ENCODE measurements at places on chromosomes 4 and X.

DNA sequence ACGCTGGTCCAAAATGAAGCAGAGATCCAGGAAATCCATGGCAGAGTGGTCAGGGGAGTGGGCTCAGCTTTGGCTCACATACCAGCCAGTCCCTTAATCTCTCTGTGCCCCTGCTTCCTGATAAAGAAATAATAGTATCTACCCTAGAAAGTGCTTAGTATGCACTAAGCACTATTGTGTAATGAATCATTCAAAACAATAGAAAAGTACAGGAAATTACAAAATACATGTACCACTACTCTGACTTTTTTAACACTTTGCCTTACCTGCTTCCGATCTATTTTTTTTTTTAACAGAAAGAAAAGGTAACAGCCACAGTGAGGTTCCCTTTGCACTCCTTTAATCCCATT, 49.9 kb downstream of the TBC1D9 start:
- no peak for DNase-seq

DNA sequence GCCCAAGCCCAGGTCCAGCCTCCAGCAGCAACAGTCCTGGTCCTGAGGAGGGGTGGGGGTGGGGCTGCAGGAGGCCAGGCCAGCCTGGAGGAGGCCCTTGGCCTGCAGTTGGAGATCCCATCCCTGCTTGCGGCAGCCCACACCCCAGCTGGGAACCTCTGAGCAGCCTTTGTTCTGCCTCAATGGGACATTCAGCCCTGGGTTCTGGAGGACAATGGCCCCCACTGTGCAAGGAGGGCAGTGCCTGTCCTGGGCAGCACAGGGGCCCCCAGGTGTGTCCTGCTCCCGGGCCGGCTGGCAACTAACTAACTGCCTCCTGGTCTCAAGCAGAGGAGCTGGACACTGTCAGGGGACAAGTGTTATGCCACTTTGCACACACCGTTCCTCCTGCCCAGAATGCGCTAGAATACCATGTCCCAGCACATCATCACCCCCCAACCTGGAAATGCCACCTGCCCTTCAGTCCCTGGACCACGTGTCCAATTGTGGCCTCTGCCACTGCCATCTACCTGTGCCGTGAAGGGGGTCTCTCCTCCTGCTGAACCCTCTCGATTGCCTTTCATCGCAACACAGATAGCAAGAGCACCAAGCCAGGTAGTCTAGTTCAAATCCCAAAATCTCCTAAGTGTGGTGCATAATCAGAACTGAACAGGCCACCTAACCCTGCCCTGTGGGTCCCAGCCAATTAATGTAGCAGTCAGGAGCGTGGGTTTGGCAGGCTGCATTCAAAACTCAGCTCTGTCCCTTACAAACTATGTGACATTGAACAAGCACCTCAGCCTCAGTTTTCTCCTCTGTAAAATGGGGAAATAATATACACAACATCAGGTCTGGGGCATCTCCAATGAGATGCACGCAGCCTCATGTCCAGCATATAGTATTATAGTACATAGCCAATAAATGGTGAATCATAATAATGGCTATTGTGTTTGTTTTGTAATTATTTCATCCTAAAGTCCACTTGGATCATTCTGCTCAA, 8.8 kb downstream of the PPP2R2C start:
- no peak for DNase-seq

- DNase-seq = no peak
Measured at GRCh38 chr4:13777341-13777740, 149.8 kb upstream of the BOD1L1 start.

GRCh38 chr4:62670514-62670913, 1470.4 kb downstream of the ADGRL3 start:
- no peak for DNase-seq

- DNase-seq = no peak
Measured at GRCh38 chr4:140719686-140720085, 36.5 kb downstream of the TBC1D9 start.

- DNase-seq = peak; percentile 81
Measured at GRCh38 chrX:129759576-129760061, 20.1 kb upstream of the SASH3 start.
